Non-pigmented ciliary epithelial cell (primary cell): ENCODE measurements at places on chromosomes 4 and X.
A peak's percentile ranks its signal among the peaks of the same experiment; 100 is the strongest.

DNA sequence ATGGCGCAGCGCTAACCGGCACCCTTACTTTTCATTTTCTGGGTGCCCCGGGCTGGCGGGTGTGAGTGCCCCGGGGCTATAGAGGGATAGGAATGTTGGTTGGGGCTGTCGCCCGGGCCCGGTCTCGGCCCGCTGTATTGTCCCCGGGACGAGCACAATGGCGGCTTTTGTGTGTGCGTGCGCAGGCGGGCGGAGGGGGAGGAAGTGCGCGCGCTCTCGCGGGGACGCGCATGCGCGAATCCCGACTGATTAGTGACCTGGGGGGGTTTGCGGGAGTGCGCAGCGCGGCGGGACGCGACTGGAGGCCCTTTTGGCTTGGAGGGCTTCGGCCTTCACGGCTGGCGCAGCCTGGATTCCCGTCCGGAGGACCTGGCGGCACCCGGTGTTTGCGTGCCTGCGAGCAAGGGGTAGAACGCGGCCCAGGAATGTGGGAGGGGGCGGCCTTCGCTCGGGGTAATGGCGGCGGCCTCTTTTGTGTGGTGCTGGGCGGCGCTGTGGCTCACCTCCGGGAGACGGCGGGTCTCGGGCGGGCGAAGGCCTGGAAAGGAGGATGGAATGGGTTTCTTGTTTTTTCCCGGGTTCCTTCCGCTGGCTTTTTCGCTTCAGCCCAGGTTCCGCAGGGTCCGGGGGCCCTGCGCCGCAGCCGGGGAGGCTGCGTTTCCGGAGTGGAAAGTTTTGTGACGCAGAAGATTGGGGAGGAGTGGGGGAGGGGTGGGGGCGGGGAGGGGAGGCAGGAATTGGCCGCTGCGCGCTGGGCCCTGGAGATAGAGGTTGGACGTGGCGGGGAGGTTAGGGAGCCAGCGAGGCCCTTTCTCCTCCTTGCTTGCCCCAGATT lies 618 bp downstream of the DDX3X start:
- no peak for DNase-seq

DNA sequence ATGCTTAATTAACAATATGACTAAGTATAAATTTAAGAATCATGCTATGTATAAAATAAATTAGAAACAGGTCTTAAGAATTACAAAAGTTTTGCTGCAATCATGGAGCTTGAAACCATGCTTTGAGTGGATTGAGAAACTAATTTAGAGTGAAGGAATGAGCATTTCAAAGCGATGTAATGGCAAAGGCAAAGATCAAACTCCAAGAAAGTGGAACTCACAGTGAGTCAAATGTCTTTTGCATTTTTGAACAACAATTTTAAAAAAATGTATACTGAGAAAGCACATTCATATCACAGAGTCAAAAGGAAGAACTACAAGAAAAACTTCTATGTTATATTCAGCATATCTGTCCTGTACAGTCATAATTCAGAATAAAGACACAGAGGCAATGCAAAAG lies 6.6 kb downstream of the GPRIN3 start:
- DNase-seq, result no peak

DNA sequence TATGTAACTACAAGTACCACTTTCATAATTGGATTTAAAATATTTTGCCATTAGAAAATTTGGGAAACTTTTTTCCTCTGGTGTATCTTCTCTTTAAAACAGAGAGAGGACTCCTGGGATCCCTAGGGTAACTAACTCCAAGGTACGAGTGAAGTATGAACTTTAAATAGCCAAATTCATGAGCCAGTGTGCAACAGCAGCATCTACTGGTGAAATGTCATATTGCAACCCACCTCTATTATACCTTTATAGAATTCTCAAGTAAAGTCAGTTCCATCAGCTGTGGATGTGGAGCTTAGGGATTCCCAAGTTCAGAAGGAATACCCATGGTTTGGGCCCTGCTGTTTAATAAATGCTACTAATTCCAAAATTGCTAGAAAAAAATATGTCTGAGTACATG lies 282.7 kb upstream of the TAPT1 start:
- DNase-seq, result no peak

GRCh38 chr4:70759627-70760026 lies 37.9 kb downstream of the RUFY3 start:
- DNase-seq, result no peak

- DNase-seq, result no peak
Measured at GRCh38 chrX:54045563-54046228, 1.4 kb upstream of the PHF8 start.

DNA sequence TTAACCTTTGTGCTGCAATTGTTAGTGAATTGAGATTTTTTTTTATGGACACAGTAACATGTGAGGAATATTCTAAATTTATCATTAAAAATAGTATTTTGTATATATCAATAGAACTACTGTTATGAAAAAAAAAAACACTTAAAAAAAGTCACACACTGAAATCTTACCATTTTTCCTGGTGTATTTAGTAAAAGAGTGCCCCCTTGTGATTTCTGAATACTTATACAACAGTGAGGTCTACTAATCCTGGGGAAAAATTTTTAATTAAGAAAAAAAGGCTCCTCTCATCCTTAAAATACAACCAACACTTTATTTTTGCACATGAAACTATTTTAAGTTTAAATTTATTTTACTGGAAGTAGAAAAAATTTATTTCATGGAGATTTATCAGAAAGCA lies 56.4 kb upstream of the SPOCK3 start:
- DNase-seq, result no peak

DNA sequence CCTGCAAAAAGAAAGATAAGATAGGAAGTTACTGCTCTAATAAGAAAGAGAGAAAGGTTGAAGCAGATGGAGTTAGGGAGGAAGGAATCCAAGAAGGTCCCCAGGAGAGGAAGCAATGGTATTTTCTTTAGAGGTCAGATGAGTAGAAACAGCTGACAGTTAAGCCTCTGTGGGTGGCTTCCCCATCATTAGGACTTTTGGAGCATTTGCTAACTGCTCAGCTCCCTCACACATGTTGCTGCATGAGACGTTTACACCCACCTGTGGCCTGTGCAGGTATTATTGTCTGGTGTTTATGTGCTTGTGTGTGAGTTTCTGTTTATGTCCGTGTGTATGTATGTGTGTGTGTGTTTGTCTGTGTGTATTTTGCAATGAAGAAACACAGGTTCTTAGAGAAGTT lies 346.8 kb downstream of the RAB28 start:
- no peak for DNase-seq

- peak; percentile 11 for DNase-seq
Measured at GRCh38 chr4:83964996-83965541, 429.2 kb downstream of the GPAT3 start.

- DNase-seq, result no peak
Measured at GRCh38 chrX:111375747-111376146, 36.2 kb downstream of the DCX start.

DNA sequence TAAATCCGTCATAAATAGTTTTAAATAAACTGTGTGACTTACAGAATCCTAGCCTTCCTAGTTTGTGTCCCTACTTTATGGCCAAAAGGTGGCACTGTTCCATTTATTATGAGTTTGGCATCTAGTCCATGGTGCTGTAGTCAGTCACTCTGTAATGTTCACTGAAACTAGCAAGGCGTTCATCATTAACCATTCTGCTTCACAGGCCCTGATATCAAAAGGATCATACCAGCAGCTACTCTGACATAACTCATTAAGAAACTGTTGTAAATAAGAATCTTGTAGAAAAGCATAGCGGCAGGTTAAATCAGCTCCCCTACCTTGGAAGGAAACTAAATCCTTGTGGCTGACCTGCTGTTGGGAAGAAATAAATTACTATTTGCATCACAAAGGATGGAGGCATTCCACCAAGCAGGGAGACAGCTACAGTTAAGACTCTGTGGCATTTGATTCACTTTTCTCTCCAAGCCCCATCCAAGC lies 919.6 kb upstream of the DIAPH2 start:
- DNase-seq, result peak; percentile 3

DNA sequence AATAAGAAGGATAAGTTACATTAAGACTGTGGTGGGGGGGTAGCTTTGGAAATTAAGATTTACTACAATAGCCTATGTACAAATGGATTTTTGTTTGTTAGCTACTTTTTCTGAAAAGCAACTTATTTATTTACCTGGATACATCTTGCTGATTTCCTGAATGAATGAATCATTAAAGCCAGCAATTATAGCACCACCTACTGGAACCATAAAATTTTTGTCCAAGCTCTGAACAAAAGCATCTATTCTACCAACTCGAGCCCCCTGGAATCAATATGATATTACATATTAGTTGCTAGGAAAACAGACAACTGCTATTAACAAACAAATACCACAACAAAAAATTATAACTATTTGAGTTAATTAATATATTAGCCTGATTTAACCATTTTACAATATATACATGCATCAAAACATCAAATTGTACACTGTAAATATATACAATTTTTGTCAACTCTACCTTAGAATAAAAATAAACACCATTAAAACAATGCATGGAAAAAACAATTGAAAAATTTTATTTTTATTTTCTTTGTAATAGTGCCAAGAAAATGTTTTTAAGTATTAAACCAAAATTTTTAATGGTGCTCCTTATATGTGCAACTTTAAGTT lies 15.3 kb downstream of the SEPSECS start:
- no peak for DNase-seq

DNA sequence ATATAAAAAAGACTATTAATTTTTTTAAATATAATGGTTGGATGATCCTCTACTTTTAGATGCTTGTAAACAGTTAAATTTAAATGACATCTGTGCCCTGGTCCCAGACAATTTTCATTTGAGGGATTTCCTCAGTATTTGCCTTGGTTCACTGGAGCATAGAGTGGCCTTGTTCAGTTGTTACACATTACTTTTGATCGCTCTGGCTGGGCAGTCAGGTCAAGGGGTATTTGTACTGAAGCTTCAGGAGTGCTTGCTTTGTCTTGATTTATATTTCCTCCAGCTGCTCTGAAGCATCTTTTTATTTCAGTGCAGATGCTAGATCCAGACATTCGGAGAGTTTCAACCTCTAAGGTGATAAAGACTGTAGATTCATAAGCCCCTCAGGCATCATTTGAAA lies 50.0 kb downstream of the COMMD8 start:
- DNase-seq, result no peak

GRCh38 chr4:98608356-98608755 lies 50.1 kb downstream of the TSPAN5 start:
- no peak for DNase-seq

GRCh38 chr4:142781114-142781513 lies 65.0 kb downstream of the INPP4B start:
- no peak for DNase-seq

DNA sequence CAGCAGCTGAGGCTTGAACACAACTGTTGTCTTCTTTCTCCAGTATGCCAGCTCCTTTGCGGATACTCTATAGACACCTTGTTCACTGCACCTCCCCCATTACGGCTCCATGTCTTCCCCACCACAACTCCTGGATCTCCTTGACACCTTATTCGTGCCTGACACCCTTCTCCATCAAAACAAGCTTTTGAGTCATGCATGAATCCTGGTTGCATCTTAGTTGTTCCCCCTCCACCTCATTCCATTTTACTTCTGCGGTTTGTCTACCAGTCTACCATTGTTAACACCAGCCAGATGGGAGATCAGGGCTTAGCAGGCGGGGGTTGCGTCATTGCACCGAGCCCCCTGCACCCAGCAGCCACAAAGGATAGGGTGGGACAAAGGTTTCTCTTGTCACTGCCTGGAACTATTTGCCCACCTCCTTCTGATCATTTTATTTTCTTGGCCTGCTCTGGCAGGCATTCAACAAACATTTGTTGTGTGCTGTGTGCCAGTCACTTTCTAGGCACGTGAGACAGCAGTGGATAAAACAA lies 2.0 kb upstream of the CDK16 start:
- no peak for DNase-seq

- DNase-seq, result no peak
Measured at GRCh38 chrX:40171513-40172400, 74.0 kb upstream of the BCOR start.

DNA sequence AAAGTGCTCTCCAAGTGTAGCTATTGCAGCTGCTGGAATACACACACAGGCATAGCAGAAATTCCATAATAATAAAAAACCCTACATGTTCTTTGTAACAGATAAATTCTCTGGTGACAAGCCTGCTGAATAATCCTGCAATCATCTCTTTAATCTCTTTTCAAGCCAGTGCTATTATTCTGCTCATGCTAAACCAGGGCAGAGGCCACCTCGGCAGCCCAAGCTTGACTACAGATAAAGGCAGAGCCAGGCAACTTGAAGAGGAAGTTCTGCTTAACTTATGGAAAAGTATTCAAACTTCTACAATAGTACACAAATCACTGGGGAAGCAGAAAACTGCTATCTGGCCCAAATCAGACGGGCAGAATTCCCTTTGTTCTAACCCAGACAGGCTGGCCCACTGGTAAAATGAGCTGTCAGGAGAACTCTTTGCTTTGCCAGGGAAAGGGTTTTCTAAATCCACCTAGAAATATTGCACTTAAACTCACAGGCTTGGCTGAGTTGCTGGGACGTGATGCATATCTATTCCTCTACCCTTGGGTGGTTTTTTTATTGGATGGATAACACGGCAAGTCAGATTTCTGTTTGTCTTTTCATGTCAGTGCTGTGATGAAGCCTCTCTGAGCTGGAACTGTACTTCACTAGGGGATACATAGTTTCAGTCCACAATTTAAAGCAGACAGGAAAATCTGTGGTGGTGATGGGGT lies 70.5 kb downstream of the GATB start:
- DNase-seq, result peak; percentile 32

DNA sequence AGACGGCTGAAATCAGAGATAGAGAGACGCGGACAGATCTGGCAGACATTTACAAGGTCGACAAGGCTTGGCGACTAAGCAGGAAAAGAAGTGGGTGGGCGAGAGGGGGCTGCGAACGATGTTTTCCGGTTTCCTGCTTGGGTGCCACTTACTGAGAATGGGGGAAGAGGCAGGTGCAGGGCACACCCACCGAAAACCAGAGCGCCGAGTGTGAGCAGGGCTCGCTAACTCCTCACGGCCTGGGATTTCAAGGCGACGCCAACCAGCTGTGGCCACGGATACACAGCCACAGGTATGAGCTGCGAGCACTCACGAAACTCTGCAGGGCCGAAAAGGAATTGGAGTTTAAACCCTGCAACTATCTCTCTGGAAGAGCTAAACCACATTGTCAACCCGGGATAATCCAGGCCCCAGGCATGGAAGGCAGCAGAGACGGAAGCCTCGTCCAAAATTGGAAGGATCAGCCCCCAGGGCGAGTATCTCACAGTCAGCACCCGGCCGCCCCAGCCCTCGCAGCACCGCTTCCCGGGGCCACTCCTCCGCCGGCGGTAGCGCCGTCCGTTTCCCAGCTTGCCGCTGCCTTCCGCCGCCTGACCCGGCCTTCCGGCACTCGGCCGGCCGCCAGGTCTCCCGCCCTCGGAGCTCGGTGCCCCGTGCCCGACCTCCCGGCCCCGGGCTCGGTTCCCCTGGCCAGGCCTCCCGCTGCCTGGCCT lies 778 bp downstream of the CASP3 start:
- no peak for DNase-seq

- no peak for DNase-seq
Measured at GRCh38 chr4:118776157-118776954, 59.6 kb downstream of the SEC24D start.

DNA sequence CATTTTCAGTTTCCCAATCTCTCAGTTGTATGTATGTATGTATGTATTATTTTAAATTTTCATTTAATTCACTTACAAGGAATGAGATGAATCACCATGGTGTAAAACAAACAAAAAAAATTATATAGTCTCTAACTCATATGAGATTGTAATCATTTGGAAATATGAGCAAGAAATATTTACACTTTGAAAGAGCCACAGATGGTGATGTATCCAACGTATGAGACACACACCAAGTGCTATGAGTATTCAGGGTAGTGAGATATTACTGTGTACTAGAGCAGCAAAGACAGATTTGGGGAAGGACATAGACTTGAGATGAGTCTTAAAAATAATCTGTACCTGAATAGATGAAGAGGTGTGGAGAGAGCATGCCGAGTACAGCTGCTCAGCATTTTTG lies 1154.4 kb downstream of the RAPGEF2 start:
- DNase-seq, result no peak
